ENCODE measurements at places on chromosomes 11 and 22. TPM values are rescaled to one million over a fixed set of nuclear protein-coding genes. Genes with fewer than 3 reads are reported as not detected.

GRCh38 chr11:1970956-1971355 is 23.8 kb downstream of the MRPL23 start:
- DNase-seq, result no peak

DNA sequence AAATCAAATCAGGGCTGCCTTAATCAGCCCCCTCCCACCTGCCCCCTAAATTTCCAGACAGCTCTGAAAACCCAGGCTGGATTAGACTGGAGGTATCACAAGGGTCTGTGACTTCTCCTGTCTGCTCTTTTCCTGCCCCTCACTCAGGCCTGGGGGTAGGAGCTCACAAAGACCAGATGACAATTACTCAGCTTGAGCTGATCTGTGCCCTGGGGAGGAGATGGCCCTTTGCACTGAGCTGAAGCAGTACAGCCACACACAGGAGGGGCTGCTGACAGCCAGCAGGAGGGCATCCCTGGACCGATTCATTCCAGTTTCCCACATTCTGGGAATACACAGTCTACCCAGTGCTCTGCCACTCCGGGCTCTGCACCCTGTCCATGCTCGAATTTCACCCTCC is 4.2 kb downstream of the ABCC8 start:
- DNase-seq, result no peak

- no peak for DNase-seq
Observed at GRCh38 chr11:2991452-2992233, 486 bp downstream of the NAP1L4 start.

DNA sequence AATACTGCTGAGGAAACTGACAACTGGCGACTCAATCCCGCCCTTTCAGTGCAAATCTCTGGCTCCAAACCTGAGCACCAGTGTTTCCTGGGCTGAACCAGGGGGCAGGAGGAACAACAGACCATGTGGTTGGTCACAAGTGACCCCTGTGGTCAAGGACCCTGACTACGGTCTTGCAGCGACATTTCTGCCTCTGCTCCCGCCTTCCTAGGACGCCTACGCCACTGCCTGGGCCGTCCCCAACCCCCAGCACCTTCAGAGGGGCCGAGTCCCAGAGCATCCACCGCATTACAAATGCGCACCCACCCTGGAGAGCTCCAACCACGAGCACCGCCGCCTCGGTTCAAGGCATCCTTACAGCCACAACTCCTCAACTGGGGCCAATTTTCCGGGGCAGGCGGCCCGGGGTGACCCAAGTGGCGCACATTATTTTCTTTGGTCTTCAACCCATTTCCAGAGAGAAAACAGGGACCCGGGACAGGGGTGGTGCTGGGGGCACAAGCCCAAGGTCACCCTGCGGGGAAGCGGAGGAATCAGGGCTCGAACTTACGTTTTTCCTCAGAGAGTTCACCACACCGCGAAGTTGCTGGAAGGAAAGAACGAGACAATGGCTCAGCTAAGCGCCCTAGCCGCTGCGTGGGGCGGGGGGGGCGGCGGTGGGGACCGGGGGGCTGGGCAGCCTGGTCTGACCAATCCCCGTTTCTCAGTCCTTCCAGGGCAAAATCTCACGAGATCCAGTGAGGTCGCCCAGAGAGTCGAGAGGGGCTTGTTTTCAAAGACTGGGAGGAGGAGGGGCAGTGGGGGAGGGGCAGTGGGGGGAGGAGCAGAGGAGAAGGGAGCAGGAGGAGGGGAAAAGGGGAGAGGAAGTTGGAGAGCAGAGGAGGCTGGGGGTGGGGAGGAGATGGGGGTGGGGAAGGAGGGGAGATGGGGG is 1.8 kb downstream of the PRAME start:
- DNase-seq, result no peak

SLC22A8 gene
- not detected for total RNA-seq

NXPE1 gene
- total RNA-seq, result not detected

Data from PC-3 (cell line).